ENCODE measurements at places on chromosomes 12 and 14.

DNA sequence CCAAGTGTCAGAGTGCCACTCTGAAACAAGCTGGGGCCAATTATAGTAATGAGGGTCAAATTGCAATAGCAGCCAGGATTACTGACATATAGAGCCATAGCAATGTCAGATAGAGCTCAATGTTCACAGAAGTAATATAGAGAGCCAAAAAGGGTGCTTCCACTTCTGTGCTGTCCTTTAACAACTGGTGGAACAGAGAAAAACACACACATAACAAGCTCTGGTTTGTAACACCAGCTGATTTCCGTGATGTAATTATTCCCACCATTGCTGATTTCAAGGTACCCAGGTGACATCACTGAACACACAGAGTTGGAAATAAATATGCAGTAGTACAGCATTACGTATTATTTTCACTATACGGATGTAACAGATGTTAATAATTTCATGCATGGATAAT lies 3.0 kb upstream of the CLEC2B start:
- H3K36me3 ChIP-seq: no peaks in the 10 kb centered on the region
- H3K4me3 ChIP-seq: no peak overlapping the region
- H3K4me1 ChIP-seq: no peaks in the 10 kb centered on the region
- H3K27ac ChIP-seq: no peak overlapping the region
- no peak for DNase-seq

DNA sequence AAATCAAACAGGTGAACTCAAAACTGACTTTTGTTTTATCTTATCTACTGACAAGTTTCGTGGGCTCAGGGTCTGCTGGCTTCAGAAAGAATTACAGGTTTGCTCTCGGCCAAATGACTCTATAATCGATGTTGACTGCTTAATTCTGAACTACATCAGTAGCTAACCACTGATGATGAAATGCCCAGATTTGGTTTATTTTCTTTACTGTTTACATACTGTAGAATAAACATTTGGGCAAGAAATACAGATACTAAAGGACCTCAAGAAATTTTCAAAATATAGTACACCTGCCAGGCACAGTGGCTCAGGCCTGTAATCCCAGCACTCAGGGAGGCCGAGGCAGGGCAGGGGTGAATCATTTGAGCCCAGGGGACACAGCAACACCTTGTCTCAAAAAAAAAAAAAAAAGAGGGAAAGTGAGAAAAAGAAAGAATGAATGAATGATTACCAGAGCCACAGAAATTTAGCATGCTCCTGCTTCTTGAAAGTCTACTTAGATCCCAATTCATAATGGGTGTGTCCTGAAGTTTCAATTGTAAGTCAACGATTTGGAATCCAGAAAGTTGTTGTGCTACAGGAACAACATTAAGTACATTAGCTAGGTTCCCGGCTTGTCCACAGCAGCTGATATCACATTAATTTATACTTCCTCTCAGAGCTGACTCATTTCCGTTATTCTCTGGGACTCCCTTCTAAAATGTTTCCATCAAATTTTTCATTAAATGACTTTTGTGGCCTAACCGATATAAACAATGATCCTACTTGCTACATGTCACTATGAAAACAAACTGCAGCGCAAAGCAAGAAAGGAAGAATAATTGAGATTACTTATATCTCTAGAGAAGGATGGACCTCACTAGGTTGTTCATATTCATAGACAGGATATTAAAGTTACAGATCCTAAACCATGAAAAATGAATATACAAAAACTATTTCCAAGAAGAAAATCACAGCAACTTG lies 134.3 kb downstream of the MED13L start:
- no peaks in the 10 kb centered on the region for H3K4me1 ChIP-seq
- no peak for DNase-seq
- H3K27ac ChIP-seq: no peak overlapping the region

GRCh38 chr14:34465069-34465859 lies 3.2 kb upstream of the SPTSSA start:
- no peak for DNase-seq
- no peaks in the 10 kb centered on the region for H3K4me1 ChIP-seq
- H3K36me3 ChIP-seq: no peaks in the 10 kb centered on the region
- H3K27me3 ChIP-seq: no peaks in the 10 kb centered on the region

DNA sequence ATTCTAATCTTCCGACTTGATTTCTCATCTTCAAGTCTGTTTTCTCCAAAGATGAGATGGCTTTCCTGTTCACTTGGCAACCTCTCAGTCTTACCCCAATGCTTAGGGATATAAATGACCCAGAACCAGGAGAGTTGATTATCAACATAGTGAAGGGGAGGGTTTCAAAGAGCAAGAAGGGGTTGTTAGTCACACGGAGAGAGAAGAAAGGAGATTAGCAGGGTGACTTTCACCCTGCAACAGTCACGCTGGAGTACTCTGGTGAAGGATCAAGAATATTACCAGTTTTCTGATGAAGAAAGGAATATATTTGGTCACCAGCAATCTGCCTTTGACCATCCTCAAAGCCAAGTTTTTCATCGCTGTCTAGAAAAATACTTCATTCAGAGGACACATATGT lies at the start of gene TMEM52B:
TMEM52B (plus strand) TSS at position 212 of the 400 bp plus-strand sequence. CDS start 543 bp downstream, outside the sequence.
- no peaks in the 10 kb centered on the region for H3K27me3 ChIP-seq
- H3K4me1 ChIP-seq: no peaks in the 10 kb centered on the region
- no peak within 1 kb of the TSS for H3K27ac ChIP-seq
- DNase-seq: no peak

DNA sequence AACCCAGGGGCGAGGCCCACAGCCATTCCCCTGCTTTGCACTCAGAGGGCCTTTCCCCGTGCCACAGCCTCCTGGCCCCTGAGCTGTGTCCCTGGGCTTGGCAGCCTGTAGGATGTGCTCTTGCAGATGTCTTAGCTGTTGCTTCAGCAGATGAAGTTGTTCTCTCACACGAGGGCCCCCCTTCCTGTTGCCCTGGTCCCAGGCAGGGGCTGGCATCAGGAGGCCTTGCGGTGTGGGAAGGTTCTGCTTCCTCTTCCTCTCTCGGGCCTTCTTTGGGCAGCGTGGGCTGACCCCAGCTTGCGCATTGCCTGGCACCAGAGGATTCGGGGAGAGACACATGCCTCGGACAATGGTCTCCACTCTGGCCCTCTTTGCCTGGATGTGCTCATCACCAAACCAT lies 12.7 kb downstream of the PROX2 start:
- H3K4me1 ChIP-seq: no peaks in the 10 kb centered on the region
- no peak overlapping the region for H3K4me3 ChIP-seq
- no peaks in the 10 kb centered on the region for H3K27me3 ChIP-seq

- no peak for DNase-seq
- no peak overlapping the region for H3K4me3 ChIP-seq
- no peaks in the 10 kb centered on the region for H3K4me1 ChIP-seq
- no peaks in the 10 kb centered on the region for H3K36me3 ChIP-seq
- no peak overlapping the region for H3K27ac ChIP-seq
Measured at GRCh38 chr12:53593707-53594106, 32.5 kb downstream of the ATF7 start.

GRCh38 chr12:44748950-44749468 lies 127.1 kb downstream of the NELL2 start:
- no peak overlapping the region for H3K27ac ChIP-seq
- H3K4me1 ChIP-seq: no peaks in the 10 kb centered on the region
- no peak for DNase-seq
- H3K27me3 ChIP-seq: no peaks in the 10 kb centered on the region

DNA sequence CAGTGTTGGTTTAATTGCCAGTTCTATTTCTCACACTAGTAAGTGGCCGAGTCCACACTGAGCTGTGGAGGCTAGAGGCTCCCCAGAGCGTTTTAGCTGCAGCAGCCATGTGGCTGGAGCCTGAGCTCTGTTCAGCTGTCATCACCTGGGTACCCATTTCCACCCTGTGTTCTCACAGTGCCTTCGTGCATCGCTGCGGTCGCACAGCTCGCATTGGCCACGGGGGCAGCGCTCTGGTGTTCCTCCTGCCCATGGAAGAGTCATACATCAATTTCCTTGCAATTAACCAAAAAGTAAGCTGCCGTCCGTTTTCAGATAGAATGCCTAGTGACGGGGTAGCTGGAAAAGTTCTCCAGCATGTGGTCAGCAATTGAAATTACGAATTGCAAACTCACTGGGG lies 15.7 kb downstream of the DDX55 start:
- H3K4me1 ChIP-seq: no peaks in the 10 kb centered on the region
- no peaks in the 10 kb centered on the region for H3K36me3 ChIP-seq
- no peak overlapping the region for H3K27ac ChIP-seq
- no peak for DNase-seq
- no peak overlapping the region for H3K4me3 ChIP-seq

GRCh38 chr12:547883-548470 lies 88.2 kb downstream of the B4GALNT3 start:
- H3K4me1 ChIP-seq: no peaks in the 10 kb centered on the region
- H3K27ac ChIP-seq: no peak overlapping the region
- DNase-seq: no peak
- no peaks in the 10 kb centered on the region for H3K27me3 ChIP-seq

GRCh38 chr12:42166501-42166900 lies 21.8 kb upstream of the GXYLT1 start:
- H3K36me3 ChIP-seq: no peaks in the 10 kb centered on the region
- no peak for DNase-seq
- no peaks in the 10 kb centered on the region for H3K4me1 ChIP-seq
- no peaks in the 10 kb centered on the region for H3K27me3 ChIP-seq

GRCh38 chr12:6782119-6782518 lies 7.2 kb upstream of the CD4 start:
- H3K36me3 ChIP-seq: no peaks in the 10 kb centered on the region
- no peaks in the 10 kb centered on the region for H3K27me3 ChIP-seq
- no peak overlapping the region for H3K27ac ChIP-seq
- peaks cover 25% of the 10 kb centered on the region for H3K4me1 ChIP-seq

GRCh38 chr12:68896881-68897540 lies 36.0 kb downstream of the CPM start:
- H3K27ac ChIP-seq: no peak overlapping the region
- H3K36me3 ChIP-seq: no peaks in the 10 kb centered on the region
- H3K27me3 ChIP-seq: no peaks in the 10 kb centered on the region
- no peak for DNase-seq

DNA sequence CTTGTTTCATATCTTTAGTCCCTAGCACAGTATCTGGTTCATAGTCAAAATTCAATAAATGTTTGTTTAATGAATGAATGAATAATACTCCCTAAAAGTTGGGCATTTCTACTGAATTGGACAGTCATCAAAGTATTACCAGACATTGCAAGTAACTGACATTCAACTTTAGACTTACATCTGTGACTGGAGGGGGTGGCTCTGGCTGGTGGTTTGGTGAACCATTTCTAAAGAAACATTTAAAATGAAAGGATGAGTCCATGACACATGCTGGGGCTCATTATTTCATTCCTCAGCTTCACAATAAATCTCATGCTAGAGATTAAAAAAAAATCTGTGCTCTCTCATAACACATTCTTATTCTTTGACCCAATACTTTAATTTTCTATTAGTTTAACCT lies 20.6 kb upstream of the CSRNP2 start:
- DNase-seq: no peak
- no peaks in the 10 kb centered on the region for H3K4me1 ChIP-seq
- no peak overlapping the region for H3K4me3 ChIP-seq
- no peaks in the 10 kb centered on the region for H3K36me3 ChIP-seq
- no peak overlapping the region for H3K27ac ChIP-seq

DNA sequence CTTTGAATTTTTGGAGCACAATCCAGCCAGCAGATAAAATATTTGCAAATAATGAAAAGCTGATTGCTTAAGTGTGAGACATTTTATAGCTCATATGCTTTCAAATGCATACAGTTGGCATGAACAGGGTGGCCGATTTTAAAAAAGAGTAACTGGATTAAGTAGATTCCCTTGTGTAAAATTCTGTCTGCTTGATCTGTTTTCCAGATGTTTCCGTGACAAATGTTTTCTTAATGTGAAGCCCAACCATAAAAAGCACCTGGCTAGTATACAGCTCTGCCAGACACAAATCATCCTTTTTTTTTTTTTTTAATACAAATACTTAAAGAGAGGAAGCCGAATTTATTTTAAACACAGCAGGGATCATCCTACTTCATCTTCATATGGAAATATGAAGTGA lies 440.7 kb downstream of the CCER1 start:
- no peaks in the 10 kb centered on the region for H3K36me3 ChIP-seq
- no peaks in the 10 kb centered on the region for H3K27me3 ChIP-seq
- H3K27ac ChIP-seq: no peak overlapping the region
- no peaks in the 10 kb centered on the region for H3K4me1 ChIP-seq

GRCh38 chr14:32352631-32353030 lies 23.5 kb downstream of the AKAP6 start:
- H3K27ac ChIP-seq: no peak overlapping the region
- no peaks in the 10 kb centered on the region for H3K36me3 ChIP-seq
- H3K4me3 ChIP-seq: no peak overlapping the region
- no peak for DNase-seq

- no peak overlapping the region for H3K4me3 ChIP-seq
- DNase-seq: no peak
- H3K27me3 ChIP-seq: no peaks in the 10 kb centered on the region
- H3K27ac ChIP-seq: no peak overlapping the region
Measured at GRCh38 chr12:87756721-87757120, 272.5 kb downstream of the C12orf50 start.

DNA sequence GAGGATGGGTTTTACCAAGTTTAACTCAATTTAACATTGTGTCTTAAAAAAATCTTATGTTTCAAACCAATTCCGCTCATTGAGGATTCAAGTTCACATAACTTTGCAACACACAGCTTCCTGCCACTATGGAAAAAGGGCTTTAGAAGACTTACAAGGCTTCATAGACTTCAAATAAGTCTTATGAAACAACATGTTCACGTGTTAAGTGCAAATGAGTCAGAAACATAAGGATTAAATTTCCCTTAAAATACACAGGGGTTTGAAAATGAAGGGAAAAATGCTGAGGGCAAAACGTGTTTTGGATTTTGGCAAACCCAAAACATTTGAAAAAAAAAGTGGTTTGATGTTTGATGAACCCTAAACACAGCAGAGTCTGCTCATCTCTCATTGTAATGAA lies 364.8 kb downstream of the BMP4 start:
- H3K27ac ChIP-seq: no peak overlapping the region
- no peak for DNase-seq
- H3K4me3 ChIP-seq: no peak overlapping the region
- no peaks in the 10 kb centered on the region for H3K4me1 ChIP-seq
- no peaks in the 10 kb centered on the region for H3K27me3 ChIP-seq

DNA sequence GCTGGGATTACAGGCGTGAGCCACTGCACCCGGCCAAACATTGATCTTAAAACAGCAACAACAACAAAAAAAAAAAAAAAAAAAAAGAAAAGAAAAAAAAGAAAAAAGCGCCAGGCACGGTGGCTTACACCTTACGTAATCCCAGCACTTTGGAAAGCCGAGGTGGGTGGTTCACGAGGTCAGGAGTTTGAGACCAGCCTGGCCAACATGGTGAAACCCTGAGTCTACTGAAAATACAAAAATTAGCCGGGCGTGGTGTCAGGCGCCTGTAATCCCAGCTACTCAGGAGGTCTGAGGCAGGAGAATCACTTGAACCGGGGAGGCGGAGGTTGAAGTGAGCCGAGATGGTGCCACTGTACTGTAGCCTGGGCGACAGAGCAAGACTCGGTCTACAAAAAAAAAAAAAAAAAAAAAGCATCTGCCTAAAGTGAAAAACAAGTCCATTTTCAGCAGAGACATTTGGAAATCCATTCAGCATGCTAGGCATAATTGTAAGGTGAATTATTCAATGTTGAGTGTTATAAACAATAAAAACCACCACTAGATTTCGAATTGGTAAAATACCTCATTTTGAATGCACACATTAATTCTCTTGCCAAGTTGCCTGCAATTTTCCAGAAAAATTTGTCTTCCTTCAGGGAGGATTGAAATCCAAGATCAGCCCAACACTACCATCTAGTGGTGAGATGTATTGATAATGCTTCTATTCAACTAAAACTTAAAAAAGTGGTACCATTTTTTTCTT lies 8.0 kb upstream of the CERS5 start:
- no peak for DNase-seq
- H3K4me3 ChIP-seq: no peak overlapping the region
- no peaks in the 10 kb centered on the region for H3K27me3 ChIP-seq
- no peaks in the 10 kb centered on the region for H3K36me3 ChIP-seq
